NCI-H2081 treated with DMSO at 0.1 percent for 48 hours (cell line): ENCODE measurements at places on chromosomes 6 and 20.
A peak's percentile ranks its signal among the peaks of the same experiment; 100 is the strongest.

DNA sequence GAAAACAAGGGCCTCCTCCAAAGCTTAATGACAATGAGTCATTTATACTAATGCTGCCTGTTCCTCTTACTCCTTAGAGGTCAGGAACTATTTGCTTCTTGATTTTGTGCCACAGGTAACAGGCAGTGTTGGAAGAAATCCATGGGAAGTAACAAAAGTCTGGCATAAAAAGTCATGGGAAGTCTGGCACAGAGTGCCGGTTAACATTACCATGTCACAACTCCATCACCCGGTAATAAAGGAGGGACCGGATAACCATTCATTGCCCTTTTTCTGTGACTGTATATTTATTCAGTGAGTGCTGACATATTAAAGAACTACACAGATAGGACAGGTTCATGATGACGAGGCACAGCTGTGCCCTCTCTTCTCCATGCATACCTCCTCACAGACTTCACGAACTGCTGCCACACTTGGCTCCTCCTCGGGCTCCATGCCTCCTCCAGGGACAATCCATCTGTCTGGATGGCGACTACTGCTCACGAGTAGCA is 50.9 kb downstream of the NUDT3 start:
- DNase-seq, result no peak

GRCh38 chr6:42366999-42367352 is 84.8 kb downstream of the TRERF1 start:
- DNase-seq, result no peak

- DNase-seq, result no peak
These were observed 85.2 kb upstream of the ANKEF1 start for GRCh38 chr20:9949563-9949962.

DNA sequence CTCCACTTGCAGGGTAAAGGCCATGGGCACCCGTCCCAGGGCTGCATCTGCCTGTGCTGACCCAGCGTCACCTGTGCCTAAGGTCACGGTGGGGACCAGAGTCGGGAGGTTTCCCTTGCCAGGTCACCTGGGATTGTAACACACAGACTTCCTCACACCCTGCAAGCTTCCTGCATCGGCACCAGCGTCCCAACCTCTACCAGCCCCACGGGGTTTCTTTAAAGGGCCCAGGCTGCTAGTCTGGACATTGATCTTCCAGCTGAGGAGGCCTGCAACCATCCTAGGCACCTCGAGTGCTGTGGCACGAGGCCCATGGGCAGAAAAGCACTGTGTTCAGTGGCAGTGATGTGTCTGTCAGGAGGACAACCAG is 12.6 kb downstream of the ACSS1 start:
- DNase-seq, result no peak

DNA sequence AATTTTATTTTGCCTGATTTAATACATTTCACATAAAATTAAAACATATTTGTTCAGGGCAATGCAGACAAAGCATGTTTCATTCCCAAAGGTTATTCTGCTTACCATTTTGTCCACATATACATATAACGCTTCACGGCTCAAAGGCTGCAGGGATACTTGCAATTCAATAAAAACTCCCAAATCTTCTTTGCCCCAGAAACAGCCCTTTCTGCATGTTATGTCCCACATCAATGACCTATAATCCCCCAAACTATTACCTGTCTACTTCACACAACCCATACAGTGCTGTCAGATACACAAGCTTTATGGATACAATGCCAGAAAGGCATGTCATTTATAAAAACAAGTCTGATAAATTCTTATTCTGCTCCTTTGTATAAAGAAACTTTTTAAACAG is 20.2 kb downstream of the SNX5 start:
- no peak for DNase-seq

DNA sequence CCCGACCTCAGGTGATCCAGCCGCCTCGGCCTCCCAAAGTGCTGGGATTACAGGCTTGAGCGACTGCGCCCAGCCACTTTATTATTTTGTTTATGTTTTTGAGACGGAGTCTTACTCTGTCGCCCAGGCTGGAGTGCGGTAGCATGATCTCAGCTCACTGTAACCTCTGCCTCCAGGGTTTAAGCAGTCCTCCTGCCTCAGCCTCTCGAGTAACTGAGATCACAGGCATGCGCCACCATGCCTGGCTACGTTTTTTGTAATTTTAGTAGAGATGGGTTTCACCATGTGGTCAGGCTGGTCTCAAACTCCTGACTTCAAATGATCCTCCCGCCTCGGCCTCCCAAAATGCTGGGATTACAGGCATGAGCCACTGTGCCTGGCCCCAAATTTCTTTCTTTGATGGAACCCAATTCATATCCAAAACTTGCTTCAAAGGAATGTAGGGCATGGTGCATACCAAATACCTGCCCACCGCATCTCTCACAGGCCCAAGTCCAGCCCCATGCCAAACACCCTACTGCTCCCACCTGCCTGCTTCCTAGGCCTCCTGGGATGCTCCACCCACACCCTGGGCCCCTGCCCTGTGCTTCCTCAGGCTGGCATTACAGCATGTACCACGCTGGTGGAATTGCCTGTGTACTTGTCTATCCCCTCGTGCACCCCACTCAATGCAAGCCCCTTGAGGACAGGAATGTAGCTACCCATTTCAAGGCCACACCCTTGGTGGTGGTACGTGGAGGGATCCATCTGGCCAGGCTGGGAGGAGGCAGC is 4.9 kb upstream of the HMGA1 start:
- DNase-seq, result no peak

GRCh38 chr6:20875369-20875963 is 341.2 kb downstream of the CDKAL1 start:
- DNase-seq, result no peak

GRCh38 chr6:7819431-7820015 is 91.1 kb downstream of the TXNDC5 start:
- DNase-seq, result no peak

- DNase-seq, result peak; percentile 46
These were observed 492.0 kb upstream of the NRSN1 start for GRCh38 chr6:23633996-23634395.

- DNase-seq, result no peak
These were observed 21.6 kb upstream of the MYB start for GRCh38 chr6:135159531-135159930.

- no peak for DNase-seq
These were observed 1.1 kb downstream of the PPP1R18 start for GRCh38 chr6:30685157-30686008.

DNA sequence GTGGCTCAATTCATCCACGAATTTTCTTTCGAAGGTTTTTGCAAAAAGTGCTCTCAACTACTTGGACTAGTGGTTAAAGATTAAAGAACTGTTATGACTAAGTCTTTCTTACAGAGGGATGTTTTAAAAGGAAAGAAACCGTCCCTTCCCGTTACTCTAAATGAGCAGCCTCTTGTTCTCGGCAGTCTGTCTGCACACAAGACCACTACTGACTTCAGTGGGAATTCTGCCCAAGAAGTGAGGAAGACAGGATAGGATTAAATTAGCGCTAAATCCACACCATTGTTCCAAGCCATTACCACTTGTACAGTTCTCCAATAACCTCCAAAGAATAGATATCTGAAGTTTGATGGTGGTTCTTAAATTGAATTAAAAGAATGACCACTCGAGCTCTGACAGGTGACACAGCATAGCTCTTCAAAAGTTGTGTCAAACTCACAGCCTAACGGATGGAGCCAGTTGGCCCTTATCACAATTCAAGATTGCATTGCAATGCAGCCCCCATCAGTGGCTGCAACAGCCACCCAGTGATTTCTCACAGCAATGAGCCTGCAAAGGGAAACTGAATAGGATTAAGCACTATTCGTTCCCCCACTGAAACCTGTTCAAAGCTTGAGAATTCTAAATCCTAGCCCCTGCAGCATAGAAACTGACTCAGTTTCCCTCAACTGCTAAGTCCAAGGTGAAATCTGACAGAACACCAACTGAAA is 1.8 kb downstream of the EPB41L2 start:
- DNase-seq, result no peak

DNA sequence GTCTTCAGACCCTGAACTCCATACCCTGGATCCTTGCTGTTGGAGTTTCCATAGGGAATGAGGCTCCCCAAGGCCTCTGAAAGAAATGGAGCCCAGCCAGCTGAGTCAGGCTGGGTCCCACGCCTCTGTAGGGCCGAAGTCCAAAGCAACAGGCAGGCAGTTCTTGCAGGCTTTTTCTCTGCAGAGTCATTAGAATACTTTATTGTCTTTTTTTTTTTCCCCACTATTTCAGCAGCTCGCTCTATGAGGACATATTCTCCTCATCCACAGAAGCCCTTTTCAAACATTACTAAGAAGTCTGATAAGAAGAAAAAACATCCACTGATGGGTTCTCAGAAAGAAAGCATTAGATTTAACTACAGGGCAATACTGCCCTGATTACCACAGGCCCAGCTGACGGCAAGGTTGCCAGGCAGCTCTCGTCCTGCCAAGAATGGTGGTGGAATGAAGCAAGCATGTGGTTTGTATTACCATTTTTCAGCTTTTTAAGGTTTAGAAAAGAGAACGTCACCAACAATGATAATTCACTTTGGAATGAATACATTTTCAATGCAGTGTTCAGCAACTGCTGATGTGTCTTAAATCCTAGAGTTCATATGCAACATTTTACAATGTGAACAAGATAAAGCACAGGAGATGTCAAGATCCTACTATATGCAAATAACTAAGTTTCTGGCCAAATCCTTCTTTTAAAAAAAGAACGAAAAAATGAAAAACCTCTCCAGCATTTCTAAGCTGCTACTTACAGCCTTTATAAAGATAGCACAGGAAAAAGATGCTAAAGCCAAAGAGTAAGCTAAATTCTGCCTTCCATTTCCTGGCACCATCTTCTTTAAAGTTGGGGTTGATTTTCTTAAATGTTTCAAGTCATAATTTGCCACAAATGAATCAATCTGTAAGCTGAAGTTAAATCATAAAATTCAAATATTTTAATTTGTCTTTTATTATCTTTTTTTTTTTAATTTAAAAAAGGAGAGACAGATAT is 223.6 kb upstream of the CITED2 start:
- no peak for DNase-seq

DNA sequence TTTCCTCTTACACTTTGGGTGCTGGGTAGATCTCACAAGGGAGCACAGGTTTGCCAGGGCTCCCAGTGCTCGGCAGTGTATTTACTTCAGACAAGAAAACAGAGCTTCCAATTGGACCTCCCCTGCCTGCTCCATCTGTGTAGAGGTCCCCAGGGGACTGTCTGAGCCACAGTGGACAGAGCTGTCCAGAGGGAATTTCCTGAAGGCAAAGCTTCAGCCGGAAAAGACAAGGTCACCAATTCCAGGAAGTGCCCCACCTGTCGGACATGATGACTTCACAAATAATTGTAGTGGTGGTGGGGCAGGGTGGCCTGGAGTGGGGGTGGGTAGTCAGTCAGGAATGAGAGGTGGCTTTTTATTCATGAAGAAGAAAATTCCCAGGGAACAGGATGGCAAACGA is 18.6 kb downstream of the ADGRF5 start:
- DNase-seq, result no peak

GRCh38 chr6:146855889-146856288 is 257.1 kb downstream of the ADGB start:
- DNase-seq, result no peak

DNA sequence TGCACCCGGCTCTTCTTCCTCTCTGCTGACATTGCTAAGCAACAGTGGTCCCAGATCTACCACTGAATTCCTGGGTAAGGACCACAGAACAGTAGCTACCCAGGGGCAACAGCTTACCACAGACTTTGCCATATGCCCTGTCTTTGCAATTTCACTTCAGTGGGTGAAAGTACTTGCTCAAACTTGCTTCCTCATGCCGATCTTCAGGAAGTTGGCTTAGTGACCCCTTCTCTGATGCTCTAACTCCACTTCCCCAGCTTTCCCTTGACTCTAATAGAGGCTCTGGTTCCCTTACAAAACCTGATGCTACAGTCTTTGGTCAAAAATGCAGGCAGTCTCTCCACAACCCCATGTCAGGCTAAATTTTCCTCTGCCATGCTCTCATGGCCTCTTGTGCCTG is 3.3 kb upstream of the TAAR5 start:
- no peak for DNase-seq

- no peak for DNase-seq
These were observed 71.5 kb downstream of the HFE start for GRCh38 chr6:26158581-26159356.

- DNase-seq, result no peak
These were observed 4.5 kb downstream of the TP53INP2 start for GRCh38 chr20:34708621-34709043.

- no peak for DNase-seq
These were observed 108.6 kb downstream of the MAP3K7 start for GRCh38 chr6:90478278-90478677.

DNA sequence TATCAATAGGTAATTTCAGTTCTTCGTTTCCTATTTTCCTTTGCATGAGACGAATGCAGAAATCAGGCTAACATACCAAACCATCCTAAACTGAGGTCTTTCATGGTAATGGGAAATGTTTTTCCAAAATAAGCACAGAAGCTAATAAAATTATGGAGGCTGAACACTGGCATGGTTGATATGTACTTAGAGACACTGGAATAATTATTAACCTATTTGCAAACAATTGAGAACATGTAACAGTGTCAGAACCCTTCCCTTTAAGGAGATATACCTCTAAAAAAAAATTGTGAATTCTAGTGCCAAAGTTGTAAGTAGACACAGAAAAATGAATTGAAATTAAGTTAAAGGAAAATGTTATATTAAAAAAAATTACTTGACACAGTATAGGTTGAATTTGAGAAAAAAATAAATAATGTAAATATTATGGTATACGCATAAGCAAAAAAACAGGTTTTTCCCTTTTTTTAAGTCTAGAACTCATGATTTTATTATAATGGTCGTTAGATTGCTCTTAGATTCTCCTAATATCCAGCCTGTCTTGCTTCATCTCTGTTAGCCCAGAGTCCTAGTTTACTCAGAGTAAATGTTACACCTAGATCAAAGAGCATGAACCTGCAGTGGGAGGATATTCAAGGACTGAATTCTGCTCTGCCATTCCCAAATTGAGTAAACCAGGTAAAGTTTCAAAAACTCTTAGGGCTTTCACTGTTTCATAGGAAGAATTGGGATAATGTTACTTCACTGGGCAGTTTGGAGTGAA is 1.7 kb downstream of the SLC17A2 start:
- DNase-seq, result no peak

DNA sequence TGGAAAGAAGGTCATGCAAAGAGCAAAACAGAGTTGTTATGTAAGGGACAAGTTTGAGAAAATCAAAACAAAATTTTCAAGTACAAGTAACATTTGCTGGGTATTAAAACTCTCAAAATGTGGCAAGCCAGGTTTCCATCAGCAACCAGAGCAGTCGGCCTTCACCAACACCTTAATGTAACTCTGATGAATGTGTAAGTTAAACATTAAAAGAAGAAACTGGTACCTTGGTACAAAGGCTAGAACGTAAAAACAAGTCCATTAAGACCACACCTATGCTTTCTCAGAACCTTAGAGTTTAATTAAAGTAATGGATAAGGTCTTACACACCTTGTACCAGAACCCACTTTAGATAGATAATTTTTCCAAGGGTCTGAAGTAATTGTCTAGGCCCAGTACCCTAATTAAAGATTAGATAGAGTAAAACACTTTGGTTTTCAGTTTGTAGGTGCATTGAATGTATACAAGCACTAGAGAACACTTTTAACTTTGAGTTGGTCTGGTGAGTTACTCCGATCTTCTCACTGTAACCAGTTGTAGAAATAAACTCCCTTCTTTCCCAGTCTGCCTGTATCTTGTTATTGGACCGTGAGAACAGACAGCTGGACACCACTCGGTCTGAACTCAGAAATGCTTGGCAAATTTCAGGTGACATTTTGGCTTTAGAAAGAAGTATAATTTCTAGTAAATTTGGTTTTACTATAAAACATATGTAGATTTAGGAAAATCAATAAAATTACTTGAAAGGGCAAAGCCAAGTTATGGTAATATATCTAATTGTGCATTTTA is 319.4 kb downstream of the HTR1B start:
- no peak for DNase-seq

- DNase-seq, result no peak
These were observed 8.8 kb downstream of the PPIL1 start for GRCh38 chr6:36865835-36866234.
